ENCODE measurements at places on chromosomes 12 and 14.

DNA sequence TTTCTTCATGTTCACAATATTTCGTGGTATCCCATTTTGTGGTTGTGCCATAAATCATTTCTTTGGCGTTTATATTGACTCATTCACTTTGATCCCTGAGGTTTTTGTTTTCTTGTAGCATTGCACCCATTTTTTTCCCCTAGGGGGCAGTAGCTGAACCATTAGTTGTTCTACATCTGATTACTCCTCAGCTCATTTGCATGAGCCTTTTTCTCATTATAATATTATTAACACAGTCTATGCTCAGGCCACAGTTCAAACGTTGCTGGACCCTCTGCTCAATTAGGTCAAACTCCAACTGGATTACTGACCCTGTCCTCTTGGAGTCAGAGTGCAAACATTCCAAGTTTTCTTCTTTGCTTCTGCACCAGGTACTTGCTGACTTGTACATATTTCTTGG is 475.4 kb upstream of the SEL1L start:
- DNase-seq = no peak

- DNase-seq = no peak
These were observed 80.1 kb downstream of the PRKCH start for GRCh38 chr14:61401461-61401860.

- DNase-seq = no peak
These were observed 481.9 kb upstream of the FOXG1 start for GRCh38 chr14:28284546-28285300.

DNA sequence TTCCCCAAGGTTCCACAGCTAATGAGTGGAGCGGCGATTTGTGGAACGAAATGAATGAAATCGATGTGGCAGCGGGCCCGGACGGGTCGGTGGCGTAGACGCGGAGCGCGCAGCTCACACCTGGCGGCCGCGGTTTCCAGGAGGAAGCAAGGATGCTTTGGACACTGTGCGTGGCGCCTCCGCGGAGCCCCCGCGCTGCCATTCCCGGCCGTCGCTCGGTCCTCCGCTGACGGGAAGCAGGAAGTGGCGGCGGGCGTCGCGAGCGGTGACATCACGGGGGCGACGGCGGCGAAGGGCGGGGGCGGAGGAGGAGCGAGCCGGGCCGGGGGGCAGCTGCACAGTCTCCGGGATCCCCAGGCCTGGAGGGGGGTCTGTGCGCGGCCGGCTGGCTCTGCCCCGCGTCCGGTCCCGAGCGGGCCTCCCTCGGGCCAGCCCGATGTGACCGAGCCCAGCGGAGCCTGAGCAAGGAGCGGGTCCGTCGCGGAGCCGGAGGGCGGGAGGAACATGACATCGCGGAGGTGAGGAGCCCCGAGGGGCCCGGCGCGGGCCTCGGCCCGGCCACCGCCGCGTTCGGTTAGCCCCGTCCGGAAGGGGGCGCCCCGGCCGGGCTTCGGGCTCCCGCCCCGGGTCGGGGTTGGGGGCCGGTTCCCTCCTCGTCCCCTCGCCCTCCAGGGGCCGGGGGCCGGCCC is at the start of gene PTPN11:
Gene PTPN11, plus strand, starts transcription at position 340 of the 689 bp plus-strand sequence. Its CDS starts 165 bp downstream, at position 505.
- peak; percentile 90 for DNase-seq

GRCh38 chr12:111870706-111871105 is 28.7 kb downstream of the MAPKAPK5 start:
- no peak for DNase-seq

GRCh38 chr12:55060470-55060869 is 40.7 kb downstream of the NEUROD4 start:
- DNase-seq = no peak

DNA sequence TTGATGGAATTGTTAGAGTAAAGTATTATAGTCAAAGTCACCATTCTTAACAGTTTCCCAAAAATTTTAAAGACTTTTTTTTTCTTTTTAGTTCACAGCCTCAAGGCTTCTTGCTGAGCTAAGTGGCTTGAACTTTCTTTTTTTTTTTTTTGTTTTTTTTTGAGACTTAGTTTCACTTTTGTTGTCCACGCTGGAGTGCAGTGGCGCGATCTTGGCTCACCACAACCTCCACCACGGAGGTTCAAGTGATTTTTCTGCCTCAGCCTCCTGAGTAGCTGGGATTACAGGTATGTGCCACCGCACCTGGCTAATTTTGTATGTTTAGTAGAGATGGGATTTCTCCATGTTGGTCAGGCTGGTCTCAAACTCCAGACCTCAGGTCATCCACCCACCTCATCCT is 92.8 kb downstream of the SETD3 start:
- DNase-seq = no peak

GRCh38 chr12:10395390-10395998 is 5.7 kb upstream of the KLRK1 start:
- DNase-seq = peak; percentile 25

GRCh38 chr12:115401761-115402160 is 717.8 kb upstream of the TBX3 start:
- no peak for DNase-seq

DNA sequence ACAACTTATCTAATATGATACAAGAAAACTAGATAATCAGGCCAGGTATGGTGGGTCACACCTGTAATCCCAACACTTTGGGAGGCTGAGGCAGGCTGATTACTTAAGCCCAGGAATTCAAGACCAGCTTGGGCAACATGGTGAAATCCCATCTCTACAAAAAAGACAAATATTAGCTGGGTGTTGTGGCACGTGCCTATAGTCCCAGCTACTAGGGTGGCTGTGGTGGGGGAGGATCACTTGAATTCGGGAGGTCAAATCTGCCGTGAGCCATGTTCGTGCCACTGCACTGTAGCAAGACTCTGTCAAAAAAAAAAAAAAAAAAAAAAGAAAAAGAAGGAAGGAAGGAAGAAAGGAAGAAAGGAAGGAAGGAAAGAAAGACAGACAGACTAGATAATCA is 27.0 kb downstream of the ZCRB1 start:
- no peak for DNase-seq

DNA sequence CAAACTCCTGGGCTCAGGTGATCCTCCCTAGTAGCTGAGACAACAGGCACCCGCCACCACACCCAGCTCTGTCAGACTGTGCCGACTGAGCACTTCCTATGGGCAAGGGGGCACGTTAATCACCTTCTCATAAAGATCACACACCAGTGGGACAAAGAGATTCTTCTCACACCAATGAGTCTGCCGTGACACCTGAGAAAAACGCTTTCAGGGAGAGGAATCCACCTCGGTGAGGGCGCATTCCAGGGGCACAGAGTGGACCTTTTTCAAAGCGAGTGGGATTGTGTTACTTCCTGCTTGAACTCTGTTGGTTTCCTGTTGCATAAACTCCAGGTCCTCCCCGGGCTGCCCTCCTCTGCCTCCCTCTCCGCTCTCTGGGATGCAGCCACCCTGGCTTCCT is 17.5 kb upstream of the SCARB1 start:
- DNase-seq = no peak
